ENCODE measurements at places on chromosomes 16 and 17.

- no peak for DNase-seq
Observed at GRCh38 chr16:72173997-72174396, 2.0 kb upstream of the PMFBP1 start.

DNA sequence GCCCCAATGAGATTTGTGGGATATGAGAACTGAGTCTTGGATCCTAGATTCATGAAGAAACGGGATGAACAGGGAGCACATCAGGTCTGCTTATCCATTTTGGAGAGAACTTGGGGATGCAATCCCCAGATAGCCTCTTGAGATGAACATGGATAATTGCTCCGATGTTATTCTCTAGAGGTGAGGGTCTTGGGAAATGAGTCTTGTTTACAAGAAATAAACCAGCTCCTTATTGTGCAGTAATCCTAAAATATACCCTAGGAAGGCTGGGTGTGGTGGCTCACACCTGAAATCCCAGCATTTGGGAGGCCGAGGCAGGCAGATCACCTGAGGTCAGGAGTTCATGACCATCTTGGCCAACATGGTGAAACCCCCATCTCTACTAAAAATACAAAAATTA, at the start of gene OR1D2:
Gene OR1D2, minus strand, starts transcription at position 101 of the 400 bp plus-strand sequence. CDS start 11,426 bp downstream, outside the sequence.
- no peak for DNase-seq

DNA sequence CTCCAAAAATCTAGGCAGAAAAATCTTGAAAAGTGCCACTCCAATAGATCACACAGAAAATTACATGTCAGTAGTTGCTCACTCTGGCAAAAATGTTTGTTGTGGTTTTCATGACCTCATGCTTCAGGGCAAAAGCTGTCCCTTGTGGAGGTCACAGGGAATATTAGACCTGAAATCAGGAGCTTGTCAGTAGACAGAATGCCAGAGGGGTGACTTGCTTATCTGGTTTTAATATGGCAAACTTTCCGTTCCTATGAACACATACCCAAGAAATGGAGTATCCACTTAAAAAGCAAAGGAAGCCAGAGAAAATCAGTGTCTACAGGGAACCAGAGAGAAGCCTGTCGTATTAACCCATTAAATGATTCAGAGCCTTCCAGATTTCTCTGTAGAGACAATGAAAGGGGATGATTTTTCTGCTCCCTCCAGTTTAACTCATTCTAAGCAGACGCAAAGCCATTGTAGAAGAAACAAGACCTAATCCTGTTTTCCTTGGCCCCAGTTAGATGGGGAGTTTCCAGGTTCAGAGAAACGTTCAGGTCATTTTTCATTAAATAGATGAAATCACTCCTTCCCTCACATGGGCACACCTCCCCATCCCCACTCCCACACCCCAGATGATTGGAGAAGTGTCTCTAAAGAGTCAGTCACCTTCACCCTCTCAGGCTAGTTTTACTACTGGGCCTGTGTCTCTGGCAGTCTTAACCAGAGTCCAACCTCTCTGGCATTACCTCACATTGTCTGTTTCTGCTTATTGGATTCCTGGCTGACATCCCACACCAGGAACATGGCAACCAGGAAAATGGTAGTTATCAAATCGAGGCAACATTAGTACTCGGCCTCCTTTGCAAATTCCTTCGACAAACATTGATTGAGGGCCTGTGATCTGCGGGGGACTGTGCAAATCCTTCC, 6.0 kb downstream of the SOX9 start:
- no peak for DNase-seq

GRCh38 chr17:58669853-58670252, 22.0 kb downstream of the TEX14 start:
- DNase-seq, result no peak

DNA sequence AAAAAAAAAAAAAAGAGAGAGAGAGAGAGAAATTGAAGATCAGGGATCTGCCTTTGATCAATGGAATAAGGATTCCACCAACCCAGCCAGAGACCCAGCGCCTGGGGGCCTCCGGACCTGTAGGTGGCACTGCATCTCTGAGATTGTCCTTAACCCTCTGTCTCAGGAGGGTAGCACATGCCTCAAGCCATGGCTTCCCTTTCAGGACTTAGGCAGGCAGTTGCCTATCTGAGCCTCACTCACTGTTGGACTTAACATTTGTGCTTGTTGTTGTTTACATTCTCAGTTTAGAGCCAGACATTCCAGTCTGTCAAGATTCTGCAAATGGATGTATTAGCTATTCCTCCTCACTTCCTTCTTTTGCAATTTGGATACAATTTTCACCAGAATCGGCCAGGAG, 5.1 kb upstream of the SCNN1B start:
- DNase-seq, result no peak

- DNase-seq, result no peak
Observed at GRCh38 chr17:1956134-1956533, 69.0 kb downstream of the RTN4RL1 start.

All from GM04504 (cell line).